Activated T-helper 1 cell treated with anti-CD3 and anti-CD28 coated beads, Interleukin-2, amount 50 U/mL, for 16 hours (primary cell): ENCODE measurements at places on chromosomes 2 and 18.
A peak's percentile ranks its signal among the peaks of the same experiment; 100 is the strongest.

- DNase-seq = no peak
Measured at GRCh38 chr2:48674933-48675332, 57.3 kb downstream of the GTF2A1L start.

DNA sequence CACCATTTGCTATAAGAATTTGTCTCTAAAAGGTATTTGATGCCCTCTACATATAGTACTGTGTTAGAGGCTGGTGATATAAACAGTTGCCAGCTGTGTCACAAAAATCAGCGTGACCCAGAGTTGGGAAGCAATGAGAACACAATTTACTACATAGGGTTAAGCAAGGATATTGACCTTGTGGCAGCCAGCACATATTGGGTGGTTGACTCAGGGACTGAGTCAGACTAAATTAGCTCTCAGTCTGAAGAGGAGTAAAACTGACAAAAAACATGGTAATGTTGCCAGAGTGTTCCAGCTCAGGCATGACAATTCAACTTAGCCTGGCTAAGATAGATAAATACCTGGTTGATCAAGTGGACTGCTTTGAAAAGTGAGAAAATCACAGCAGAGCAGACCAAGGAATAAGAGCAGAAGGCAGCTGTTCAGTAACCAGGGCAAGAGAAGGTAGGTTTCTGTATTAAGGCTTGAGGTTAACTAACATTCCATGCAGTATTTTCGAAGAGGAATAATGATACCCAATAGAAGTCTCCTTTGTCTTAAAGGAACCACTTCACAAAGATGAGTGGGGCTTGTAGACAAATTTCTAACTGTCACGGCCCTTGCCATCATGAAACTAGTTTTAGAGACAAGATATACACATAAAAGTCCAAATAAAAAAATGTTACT is 108.2 kb upstream of the ERBB4 start:
- DNase-seq = no peak

- DNase-seq = no peak
Measured at GRCh38 chr18:49055754-49056172, 105.0 kb upstream of the SMAD7 start.

DNA sequence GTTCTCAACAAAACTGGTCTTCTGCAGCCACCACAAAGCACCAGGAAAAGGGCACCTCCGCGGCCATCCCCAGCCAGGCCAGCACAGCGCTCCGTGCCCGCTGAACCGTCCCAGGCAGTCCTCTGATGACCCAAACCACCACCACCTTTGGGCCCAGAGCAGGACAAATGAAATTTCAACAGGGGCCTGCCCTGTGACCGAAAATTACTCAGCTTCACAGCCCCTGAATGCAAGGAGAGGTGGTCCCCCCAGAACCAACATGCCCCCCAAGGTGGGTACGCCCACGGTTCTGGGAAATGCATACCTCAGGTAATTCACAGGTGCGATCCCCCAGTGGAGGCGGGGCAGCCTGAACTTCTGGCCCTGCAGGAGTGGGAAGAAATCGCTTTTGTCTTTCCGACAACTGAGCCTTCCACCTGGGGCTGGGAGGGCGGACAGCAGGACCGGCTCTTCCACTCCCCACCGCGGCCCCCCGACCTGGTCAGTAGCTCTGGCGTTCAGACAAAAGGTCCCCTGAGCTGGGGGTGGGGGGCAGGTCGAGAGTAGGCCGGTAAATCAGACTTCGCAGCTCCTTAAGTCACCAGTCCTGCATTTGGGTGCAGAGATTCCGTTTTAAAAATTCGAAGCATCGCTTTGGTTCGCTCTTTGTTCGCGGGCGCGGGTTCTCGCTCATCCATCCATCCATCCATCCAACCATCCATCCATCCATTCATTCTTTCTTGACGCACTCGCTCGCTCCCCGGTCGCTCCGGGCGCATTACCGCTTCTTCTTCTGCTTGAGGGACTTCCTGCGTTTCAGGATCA is 1.4 kb downstream of the ARL4C start:
- no peak for DNase-seq

DNA sequence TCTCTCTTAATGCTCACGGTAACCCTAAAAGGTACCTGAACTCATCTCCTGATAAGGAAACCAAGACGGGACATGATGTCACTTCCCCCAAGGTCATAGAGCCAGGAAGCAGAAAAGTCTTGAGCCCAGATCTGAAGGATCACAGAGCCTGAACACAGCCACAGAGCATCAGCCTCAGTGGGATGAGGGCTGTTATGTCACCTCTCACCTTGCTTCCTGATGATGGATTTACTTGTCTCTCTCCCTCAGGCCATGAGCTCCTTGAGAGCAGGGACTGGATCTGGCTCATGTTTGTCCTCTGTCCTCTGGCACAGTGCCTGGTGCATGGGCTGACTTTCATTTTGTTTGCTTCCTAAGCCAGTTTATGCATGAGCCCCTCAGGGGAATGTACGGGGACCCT is 54.2 kb downstream of the SERTAD2 start:
- DNase-seq = no peak

- DNase-seq = no peak
Measured at GRCh38 chr2:227033471-227034148, 130.4 kb downstream of the COL4A4 start.

- no peak for DNase-seq
Measured at GRCh38 chr2:63064661-63065060, 14.0 kb downstream of the OTX1 start.

DNA sequence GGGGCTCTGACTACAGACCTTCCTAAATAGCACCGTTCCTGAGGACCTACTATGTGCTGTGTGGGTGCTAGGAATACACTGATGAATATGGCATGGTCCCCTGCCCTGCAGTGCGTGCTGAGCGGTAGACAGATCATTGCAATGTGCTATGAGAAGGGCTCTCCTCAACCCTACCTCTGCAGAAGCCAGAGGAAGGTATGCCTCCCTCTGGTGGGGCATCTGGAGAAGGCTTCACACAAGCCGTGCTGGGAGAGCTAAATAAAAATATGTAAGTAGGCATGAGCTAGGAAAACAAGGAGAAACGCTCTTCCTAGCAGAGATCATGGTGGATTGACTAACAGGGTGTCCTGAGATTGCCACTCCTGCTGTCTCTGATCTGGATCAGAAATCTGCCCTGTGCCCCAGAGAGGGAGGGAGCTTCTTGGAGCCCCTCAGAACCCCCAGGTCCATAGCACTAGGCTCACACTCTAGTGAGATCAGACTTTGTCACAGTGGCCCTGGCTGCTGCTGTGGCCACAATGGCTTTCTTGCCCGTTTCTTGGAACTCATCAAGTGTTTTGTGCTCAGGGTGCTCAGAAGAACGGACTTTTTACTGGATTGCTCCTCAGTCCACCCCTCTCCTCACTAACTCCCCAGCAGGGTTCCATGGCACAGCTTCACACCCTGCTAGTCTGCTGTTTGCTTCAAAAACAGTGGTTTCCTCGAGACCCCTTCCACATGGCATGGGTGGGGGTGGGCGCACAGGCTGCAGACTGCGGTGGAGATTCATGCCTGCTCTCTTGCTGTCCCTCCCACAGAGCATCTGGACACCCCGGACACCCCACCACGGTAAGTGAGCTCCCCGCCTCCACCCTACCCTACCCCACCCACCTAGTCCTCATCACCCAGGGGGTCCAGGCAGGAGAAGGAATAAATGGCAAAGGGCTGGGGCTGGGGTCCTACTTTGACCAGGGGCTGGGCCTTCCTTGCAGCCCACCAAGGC is 14.2 kb downstream of the SIGLEC15 start:
- DNase-seq = no peak

DNA sequence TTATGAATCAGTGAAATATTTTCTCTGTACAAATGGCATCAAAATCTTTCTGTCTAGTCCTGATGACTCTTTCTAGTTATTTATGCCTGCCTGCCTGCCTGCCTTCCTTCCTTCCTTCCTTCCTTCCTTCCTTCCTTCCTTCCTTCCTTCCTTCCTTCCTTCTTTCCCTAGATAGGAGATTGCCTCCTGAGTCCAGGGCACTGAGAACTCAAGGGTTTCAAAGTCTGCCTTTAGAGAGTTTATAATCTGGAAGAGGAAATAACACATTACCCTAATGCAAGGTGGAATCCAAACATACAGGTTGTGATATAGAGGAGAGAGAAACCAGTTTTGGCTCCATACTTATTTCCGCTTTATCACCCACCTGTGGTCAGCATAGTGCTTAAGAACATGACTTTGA is 98.1 kb upstream of the SERPINE2 start:
- no peak for DNase-seq

DNA sequence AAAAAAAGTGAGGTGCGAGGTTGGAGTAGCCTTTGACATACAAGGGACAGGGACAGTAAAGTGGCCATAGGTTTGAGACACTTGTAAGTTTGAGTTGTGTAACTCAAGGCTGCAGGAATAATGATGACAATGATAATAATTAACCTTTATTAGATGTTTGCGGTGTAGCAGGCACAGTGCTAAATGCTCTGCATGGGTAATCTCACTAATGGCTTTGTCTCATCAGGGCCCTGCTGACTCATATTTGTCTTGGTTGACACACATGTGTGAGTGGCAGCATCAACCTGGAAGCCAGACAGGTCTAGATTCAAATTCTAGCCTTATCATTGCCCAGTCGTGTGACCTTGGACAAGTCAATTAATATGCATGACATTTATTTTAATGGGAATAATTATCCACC is 126.2 kb downstream of the FSHR start:
- no peak for DNase-seq

GRCh38 chr2:50754514-50754913 is 277.4 kb downstream of the NRXN1 start:
- no peak for DNase-seq

- no peak for DNase-seq
Measured at GRCh38 chr2:233973786-233974185, 56.6 kb downstream of the TRPM8 start.

GRCh38 chr18:78086931-78087330 is 837.3 kb downstream of the GALR1 start:
- no peak for DNase-seq

GRCh38 chr2:74554820-74555531 is 456 bp downstream of the DOK1 start:
- DNase-seq = peak; percentile 22

- DNase-seq = no peak
Measured at GRCh38 chr2:73292906-73293533, 328 bp downstream of the EGR4 start.

- DNase-seq = no peak
Measured at GRCh38 chr2:219469186-219469724, 29.4 kb upstream of the GMPPA start.

GRCh38 chr2:135052997-135053474 is 944 bp downstream of the RAB3GAP1 start:
- peak; percentile 1 for DNase-seq

DNA sequence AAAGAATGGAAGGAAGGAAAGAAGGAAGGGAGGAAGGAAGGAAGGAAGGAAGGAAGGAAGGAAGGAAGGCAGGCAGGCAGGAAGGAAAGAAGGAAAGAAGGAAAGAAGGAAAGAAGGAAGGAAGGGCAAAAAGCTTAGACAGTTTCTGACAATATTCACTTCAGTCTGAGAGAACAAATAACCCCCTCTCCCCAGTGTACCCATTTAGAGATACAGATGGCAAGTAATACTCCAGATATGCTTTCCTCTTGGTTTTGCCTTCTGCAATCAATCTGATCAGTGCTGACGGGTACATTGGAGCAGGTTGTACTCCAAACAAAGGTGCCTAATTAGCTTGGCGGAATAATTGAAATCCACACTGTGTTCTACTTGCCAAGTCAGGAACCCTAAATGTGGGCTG is 534.6 kb upstream of the TMEFF2 start:
- DNase-seq = no peak

DNA sequence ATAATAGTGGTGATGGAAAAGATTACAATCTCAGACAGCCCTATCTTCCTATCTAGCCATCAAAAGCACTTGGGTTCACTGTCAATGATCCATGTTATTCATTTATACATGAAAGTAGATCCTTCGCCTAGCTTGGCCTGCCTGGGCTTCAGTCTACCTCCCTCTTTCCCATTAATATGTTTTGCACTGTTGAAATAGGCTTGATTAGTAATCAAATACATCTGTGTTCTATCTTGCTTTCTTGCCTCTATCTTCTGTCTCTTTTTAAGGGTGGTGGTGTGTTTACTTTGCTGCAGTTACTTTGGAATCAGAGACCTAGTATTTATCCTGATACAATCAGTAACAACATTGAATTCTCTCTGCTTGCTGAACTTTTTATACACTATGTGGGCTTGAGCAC is 521.2 kb downstream of the TNS1 start:
- DNase-seq = no peak

GRCh38 chr2:86786001-86786536 is 4.6 kb downstream of the CD8A start:
- no peak for DNase-seq

GRCh38 chr2:237422309-237422708 is 8.3 kb upstream of the COL6A3 start:
- DNase-seq = no peak

DNA sequence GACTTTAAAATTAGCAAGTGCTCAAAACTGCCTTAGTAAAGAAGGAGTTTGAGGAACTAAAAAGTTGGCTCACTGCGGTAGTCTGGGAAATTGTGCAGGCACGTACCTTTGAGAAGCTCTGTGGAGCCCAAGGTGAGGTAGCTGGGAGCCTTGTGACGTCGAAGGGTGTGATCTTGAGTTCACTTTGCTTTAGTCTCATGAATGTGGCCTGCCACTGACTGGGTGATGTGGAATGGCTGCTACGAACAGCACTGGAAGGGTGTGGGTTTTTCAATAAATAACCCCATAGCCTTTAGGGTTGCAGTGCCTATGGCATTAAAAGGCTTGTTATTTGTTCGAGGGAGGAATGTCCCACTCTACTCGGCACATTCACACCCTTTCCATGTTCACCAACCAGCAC is 312.3 kb downstream of the PRKCE start:
- DNase-seq = no peak

DNA sequence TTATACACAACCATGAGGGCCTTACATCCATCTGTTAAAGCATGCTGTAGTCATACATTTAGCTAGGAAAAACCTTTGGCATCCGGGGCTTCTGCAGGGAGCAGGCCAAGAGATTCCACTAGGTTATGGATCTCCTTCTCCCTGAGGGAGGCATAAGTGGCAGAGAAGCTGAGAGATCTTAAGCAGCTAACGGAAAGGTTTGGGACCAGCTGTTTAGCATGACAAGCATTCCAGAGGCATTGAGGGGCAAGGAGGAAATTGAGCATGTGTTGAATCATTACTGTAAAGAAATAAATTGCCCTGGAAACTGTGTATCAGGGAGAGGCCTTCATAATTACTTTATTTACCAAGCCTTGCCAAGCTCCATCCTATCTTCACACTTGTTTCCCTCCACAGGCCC is 643.1 kb downstream of the CNTNAP5 start:
- no peak for DNase-seq

GRCh38 chr2:30372826-30373225 is 74.2 kb upstream of the LCLAT1 start:
- no peak for DNase-seq
